Cerebellar nuclear complex (tissue), 1 donor: ENCODE measurements at places on chromosomes 3 and 15.

DNA sequence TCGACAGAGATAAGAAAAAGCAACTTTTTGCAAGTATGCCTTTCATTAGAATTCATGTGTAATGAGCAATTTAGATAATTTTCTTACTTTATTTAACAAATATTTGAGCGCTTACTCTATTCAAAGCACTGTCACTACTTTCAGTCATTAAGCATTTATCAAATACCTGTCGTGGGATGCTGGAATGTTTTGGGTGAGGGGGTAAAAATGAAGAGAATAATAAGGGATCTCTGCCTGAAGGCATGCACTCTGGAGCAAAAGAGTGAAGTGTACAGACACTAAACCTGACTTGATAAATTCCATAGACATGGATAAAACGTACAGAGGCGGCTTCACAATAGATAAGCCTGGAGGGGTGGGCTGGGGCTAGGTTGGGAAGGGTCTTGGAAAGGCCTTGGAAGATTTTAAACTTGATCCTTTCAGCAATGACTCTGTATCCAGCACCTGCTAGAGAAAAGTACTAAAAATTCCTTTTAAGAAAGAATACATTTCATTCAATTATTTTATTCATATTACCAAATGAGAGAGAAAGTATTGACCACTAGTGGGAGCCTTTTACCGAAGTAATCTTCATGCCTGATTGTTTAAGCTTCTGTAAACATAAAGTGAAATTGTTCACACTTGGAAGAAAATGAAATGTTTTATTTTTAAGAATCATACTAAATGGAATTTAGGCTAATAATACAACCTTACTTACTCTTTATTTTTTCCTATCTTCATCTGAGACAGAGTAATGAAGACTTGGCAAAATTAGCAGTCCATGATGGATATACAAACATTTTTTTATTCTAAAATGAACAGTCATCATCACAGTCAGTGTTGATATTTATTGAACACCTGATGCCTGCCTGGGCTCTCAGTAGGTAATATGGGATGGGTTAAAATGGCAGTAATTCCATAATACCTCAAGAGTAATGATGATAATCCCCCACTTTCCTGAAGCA, 113.2 kb downstream of the PPP2R3A start:
- DNase-seq = no peak

DNA sequence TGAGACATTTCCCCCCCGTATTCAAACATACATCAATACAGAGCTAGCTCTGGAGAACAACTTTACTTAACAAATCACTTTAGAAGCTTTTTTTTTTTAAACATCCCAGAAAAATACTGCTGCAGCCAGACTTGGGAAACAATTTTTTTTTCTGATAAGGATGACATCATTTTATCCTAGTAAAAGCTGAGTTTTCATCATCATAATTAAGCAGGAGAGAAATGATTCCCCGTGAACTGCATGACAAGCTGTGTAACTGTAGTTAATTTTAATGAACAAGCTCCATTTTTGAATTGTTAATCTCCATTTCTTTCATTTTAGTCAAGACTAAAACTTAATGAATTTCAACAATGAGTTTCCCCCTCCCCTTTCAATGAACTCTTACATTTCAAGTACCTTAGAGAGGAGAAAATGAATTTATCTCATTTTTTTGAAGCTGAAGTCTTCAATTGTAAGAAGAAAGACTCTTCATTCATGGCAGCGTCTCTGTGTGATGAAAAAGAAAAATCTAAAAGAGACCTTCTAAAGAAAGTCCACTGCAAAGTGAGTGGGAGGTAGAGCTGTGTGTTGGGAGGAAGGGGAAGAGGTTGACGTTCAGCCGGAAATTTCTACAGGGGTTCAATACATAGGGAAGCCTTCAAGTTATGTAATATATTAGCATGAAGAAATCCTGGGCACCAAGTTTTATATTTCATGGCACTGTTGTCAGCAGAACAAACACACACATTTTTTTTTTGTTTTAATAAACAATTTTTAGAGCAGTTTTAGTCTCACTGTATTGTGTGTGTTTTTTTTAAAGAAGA, 31.7 kb downstream of the HES1 start:
- no peak for DNase-seq

GRCh38 chr15:90822204-90822955, 46.0 kb upstream of the FURIN start:
- DNase-seq = no peak

GRCh38 chr3:134201201-134202130, 49.2 kb downstream of the RYK start:
- no peak for DNase-seq

GRCh38 chr3:104642827-104643226, 723.9 kb upstream of the ALCAM start:
- DNase-seq = no peak

GRCh38 chr15:74500401-74500800, 39.4 kb upstream of the UBL7 start:
- no peak for DNase-seq

DNA sequence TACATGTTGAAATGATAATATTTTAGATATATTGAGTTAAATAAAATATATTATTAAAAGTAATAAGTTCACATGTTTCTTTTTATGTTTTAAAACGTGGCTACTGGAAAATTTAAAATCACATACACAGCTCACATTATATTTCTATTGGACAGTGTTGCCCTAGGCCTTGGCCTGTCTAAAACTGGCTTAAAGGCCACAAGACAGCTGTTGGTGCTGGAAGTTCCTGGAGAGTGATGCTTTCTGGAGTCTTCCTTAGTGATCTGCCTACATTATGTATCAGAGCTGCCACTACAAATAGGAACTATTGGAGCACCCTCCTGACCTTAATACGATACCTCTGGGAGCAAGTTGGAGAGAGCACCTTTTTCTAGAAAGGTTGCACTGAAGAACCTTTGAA, 254.1 kb upstream of the C2CD4B start:
- no peak for DNase-seq

DNA sequence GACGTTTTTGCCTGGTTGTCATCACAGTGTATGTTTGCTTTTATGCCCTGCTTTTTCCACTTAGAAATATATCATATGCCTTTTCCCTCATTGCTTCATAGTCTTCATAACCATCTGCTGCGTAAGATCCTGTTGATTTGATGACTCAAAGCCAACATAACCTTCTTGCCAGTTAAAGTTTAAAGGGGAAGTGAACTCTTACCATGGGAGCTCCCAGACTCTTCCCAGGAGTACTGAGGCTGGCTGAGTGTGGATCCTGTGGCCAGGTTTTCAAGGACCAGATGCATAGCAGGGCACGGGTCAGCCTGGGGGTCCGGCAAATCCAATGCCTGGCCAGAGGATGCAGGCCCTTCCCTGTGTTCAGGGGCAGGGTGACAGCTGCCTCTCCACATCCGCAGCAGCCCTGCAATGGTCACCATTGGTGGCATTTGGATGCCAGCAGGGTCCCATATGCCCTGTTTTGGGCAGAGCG, 42.0 kb upstream of the SACM1L start:
- no peak for DNase-seq
